Foreskin fibroblast (primary cell): ENCODE measurements at places on chromosomes 16 and 17.

DNA sequence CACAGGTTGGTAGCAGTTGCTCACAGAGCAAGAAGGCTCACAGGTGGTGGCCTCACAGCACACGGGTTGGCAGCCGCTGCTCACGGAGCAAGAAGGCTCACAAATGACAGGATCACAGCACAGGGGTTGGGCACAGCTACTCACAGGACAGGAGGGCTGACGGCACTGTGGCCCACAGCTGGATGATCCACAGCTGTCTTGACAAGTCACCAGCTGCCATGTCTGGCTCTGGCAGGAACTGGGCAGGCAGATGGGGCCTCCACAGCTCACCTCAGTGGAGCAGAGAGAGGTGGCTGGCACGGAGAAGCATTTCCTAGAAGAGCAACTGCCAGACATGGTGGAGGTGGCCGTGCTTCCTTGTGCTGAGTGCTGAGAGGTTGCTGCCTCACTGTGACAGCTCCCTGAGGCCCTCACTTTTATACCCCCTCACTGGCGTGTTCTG is at the start of gene KRTAP16-1:
TSS of gene KRTAP16-1 (minus strand) at position 392 of the 442 bp plus-strand sequence. CDS start at position 336, 56 bp downstream.
- DNase-seq = no peak

DNA sequence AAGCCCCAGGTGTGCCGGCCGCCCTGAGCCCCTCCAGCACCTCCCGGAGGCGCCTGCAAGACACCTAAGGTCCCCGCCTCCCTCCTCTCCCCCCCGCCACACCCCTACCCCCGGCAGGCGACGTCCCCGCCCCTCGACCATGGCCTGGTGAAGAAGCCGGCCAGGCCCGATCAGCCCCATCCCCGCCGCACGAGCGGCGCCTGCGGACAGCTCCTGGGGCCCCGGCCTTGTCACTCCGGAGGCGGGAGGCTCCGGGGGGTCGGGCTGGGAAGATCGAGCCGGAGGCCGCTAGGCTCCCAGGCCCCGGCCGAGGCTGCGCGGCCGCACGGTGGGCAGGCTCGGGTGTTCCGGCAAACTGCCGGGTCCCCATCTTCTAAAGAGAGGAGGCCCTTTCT is 405 bp upstream of the ACE start:
- DNase-seq = peak; percentile 38

DNA sequence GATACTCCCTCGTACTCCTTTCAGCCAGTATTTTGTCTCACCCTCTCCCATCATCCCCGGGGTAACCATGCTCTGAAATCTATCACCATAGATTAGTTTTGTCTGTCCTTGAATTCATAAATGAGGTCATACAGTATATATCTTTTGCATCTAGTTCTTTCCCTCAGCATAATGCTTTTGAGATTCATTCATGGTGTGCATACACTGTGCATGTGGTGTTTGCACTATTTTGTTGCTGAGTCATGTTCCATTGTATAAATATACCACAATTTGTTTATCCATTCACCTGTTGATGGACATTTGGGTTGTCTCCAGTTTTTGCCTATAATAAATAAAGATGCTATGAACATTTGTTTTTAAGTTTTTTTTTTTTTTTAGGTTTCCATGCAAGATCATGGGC is 34.2 kb upstream of the NLRP1 start:
- DNase-seq = no peak

GRCh38 chr16:85865-86264 is 7.8 kb downstream of the MPG start:
- DNase-seq = no peak

GRCh38 chr16:83854420-83854819 is 44.5 kb upstream of the MLYCD start:
- no peak for DNase-seq

DNA sequence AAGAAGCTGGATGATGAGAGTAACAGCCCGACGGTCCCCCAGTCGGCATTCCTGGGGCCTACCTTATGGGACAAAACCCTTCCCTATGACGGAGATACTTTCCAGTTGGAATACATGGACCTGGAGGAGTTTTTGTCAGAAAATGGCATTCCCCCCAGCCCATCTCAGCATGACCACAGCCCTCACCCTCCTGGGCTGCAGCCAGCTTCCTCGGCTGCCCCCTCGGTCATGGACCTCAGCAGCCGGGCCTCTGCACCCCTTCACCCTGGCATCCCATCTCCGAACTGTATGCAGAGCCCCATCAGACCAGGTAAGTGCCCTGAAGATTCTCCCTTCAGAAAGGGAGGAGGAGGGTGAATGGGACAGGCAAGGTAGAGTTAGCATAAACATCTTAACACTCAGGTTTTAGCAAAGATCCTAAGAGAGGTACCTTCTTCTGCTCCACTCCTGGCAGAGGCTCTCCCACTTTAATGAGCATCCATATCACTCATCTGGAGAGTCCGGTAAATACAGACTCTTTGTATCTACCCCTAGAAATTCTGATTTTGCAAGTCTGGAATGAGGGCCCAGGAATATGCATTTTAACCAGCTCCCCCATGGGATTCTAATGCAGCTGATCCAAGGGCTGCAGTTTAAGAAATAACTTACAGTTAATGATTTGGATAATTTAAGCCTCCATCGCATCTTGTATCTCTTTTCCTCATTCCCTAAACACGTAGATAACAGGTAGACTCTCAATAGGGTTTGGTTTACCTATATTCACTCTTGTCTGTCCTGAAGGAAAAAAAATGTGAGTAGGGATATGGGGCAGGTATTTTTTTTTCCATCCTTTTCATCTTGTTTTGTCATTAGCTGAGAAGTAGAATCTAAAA is 3.3 kb downstream of the HLF start:
- DNase-seq = no peak

DNA sequence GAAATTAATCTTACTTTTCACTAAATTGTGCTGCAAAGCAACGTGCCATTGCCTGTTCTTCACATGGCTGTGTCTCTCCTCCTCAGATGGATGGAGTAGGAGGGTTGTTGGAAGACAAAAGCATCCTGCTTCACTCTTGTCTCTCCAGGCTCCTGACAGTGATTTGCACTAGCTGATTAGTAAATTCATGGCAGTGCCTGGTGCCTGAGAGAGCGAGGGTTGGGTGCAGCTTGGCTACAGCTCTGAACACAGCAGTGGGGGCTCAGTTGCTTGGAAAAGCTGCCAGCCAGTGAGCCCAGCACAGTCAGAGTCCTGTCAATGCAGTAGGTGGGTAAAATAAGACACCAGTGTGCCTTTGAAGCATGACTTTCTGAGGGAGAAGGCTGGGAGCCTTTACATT is 37.4 kb downstream of the CDH13 start:
- DNase-seq = no peak

- no peak for DNase-seq
These were observed 108.9 kb downstream of the ENGASE start for GRCh38 chr17:79183293-79184158.

DNA sequence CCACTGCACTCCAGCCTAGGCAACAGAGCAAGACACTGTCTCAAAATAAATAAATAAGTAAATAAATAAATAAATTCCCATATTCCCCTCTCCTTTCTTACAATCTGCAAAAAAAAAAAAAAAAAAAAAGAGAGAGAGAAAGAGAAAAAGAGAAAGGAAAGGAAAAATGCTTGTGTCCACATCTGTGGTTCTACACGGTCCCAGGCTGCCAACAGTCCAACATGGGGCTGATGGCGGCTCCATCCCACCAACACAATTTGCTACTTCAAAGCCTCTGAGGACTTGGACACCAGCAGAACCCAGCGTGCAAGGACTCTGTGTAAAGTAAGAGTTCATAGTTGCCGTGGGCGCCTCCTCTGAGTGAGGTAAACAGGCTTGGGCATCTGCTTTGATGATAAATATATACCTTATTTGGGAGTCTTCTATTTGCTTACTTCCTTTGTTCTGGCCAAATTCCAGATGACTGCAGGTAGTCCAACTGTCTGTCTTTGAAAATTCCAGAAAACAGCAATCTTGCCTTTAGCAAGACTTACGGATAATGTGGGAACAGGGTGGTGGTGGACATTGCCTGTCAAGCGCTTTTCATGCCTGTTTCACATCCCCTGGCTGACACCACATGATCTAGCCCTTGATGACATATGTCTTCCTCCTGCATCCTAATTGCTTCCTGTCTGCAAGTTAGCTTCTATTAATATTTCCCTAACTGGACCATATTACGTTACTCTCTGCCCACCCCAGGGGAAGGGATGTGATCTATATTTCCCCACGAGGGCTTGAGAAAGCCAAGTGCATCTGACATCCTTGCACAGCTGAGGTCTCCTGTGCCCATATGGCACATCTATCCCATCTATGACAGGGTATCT is 10.1 kb downstream of the LITAF start:
- DNase-seq = no peak

DNA sequence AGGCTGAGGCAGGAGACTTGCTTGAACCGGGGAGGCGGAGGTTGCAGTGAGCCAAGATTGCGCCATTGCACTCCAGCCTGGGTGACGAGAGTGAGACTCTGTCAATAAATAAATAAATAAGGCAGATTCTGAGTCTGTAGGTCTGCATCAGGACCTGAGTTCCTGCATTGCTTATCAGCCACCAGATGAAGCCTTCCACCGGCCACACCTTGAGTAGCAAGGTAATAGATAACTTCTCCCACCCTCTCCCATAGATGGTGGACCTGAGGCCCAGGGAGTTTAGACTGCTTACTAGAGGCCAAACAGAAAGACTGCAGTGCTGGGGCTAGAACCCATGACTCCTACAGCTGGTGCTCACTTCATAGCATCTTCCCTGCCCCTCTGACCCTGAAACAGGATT is 22.1 kb downstream of the ZP2 start:
- no peak for DNase-seq
